Left renal cortex interstitium (tissue), 4 donors: ENCODE measurements at places on chromosomes 1 and 21. TPM values are rescaled to one million over a fixed set of nuclear protein-coding genes. Genes with fewer than 3 reads are reported as not detected.

The CRP gene
- not detected for polyA plus RNA-seq

DNA sequence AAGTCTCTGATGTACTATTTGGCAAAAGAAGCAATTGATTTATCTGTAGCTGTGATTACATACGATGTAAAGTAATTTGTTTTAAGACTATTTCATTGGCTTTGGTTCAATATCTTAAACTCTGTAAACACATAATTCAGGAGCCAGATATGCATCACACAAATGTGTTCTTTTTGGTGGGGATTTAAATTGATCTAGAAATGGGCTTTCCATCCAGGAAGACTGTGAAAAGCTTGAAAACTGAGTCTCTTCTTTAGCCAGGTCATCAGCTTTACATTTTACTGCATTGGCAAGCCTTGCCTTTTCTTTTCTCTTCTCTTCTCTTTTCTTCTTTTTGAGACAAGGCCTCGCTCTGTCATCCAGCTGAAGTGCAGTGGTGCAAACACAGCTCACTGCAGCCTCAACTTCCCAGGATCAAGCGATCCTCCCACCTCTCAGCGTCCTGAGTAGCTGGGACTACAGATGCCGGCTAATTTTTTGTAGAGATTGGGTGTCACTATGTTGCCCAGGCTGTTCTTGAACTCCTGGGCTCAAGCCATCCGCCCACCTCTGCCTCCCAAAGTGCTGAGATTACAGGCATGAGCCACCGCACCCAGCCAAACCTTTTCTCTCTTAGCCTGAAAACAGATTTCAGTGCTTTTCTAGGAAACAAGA is 1.4 kb downstream of the RCAN3 start:
- no peak for DNase-seq

GRCh38 chr1:63621075-63621474 is 27.9 kb downstream of the PGM1 start:
- no peak for DNase-seq

- DNase-seq = no peak
Observed at GRCh38 chr1:26887125-26887524, 3.0 kb downstream of the GPN2 start.

The CYYR1 gene
- 59.1 TPM for polyA plus RNA-seq

GRCh38 chr1:62725255-62725654 is 37.1 kb upstream of the DOCK7 start:
- no peak for DNase-seq

The TIAM1 gene
- 9.4 TPM for polyA plus RNA-seq

- DNase-seq = peak; percentile 62
Observed at GRCh38 chr1:205484985-205485967, 19.2 kb upstream of the CDK18 start.

The PLD5 gene
- polyA plus RNA-seq = 1.2 TPM

DNA sequence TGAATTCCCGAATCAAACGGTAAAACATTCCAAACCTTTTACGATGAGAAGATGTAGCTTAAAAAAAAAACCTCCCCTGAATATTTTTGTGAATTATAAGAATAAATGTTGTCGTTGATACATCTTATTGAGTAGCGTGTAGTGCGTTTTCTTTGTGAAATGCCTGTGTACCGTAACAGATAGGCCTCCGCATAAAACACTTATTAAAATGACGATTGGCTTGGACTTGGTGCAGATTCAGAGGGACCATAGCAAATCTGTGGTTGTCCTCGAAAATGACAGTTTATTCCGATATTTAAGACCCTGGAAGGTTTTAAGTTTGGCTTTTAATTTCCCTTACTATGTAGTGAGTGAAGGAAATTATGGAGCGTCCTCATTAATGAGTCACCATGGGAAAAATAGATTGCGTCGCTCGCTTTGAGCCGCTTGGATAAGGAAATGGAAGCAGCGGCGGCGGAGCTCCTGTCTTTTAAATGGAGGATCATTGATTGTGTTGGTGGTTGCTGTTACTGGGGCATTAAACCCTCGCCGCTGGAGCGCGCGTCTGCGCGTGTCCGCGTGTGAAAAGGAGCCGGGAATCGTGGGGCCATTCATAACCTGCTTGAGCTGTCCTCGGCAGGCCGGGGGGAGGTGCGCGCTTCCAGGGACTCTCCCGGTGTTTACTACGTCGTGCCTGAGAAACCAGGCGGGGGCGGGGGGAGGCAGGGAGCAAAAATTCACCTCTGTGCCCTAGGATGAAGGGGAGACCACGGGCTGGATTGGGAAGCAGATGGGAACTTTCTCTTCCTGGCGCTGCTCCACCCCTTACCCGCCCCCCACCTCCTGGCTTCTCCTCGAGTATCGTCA is 1.6 kb downstream of the SPEN start:
- DNase-seq = no peak

The PRCC gene
- polyA plus RNA-seq = 101 TPM
